Naive thymus-derived CD4-positive, alpha-beta T cell (primary cell): ENCODE measurements at places on chromosomes 3 and 15. TPM values are rescaled to one million over a fixed set of nuclear protein-coding genes. Genes with fewer than 3 reads are reported as not detected.

Gene BLM
- total RNA-seq, result 53.1 and 54.9 TPM in 2 replicates

Gene LRRC49
- not detected for total RNA-seq

Gene CAV3
- total RNA-seq, result not detected

Gene GOLGA8T
- total RNA-seq, result 0.22 TPM

Gene SPTSSB
- total RNA-seq, result not detected

Gene SRP14
- total RNA-seq, result 92.1 TPM

Gene SLC22A14
- total RNA-seq, result 0.15 TPM in 1 of 2 replicates, not detected in the other

Gene C3orf22
- total RNA-seq, result not detected in 2 replicates

Gene TRH
- not detected for total RNA-seq

Gene TMEM39A
- total RNA-seq, result 34.9 TPM

Gene DNAH1
- total RNA-seq, result 49.0 TPM

Gene ANKUB1
- total RNA-seq, result not detected

Gene FAM174B
- total RNA-seq, result 4.4 and 5.2 TPM in 2 replicates

Gene APEH
- 82.4 TPM for total RNA-seq

Gene FSIP1
- total RNA-seq, result 0.50 TPM

Gene ACKR2
- 0.65 TPM for total RNA-seq

Gene STRA6
- total RNA-seq, result not detected

- peaks cover 3% of the 10 kb centered on the region for H3K27me3 ChIP-seq
- no peak overlapping the region for H3K4me3 ChIP-seq
- no peak for DNase-seq
- no peak overlapping the region for H3K27ac ChIP-seq
These were observed 327.3 kb upstream of the THBS1 start for GRCh38 chr15:39253552-39253951.

DNA sequence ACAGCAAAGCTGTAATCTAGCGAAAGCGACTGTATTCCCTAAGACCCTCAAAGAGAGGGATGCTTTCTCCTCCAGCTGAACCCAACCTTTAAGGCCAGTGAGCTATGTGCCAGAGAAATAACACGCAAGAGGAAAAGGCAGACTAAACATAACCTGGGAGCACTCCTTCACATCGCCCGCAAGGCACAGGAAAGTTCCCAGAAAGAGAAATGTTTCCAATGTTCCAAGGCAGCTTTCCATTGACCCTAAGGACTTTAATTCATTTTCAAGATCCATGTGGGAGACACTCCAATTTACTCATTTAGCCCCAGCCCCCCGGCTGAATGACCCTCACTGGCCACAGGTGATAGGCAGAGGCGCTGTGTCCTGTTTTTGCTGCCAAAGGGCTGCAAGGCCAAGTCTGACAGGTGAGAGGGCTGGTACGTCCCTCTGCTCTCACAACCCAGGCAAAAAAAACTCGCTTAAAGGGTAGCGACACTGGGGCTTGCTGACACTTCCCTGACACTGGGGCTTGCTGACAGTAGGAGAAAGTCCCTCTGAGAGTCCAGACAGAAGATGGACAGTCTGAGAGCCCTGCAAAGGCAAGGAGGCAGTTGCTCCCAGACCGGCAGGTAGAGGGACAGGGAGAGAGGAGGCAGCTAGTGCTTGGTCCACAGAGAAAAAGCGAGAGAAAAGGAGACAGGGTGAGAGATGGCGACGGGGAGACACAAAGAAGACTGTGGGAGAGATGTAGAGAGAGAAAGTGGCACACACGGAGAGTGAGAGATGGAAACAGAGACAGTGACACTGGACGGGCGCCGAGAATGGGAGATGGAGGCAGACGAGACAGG lies 702 bp downstream of the ARHGEF3 start:
- peak; percentile 53 for DNase-seq
- peak overlapping the region; percentile 83 for H3K27ac ChIP-seq
- H3K4me3 ChIP-seq, result peak overlapping the region; percentile 88
- H3K27me3 ChIP-seq, result no peaks in the 10 kb centered on the region

- H3K27ac ChIP-seq, result no peak overlapping the region
- H3K4me3 ChIP-seq, result no peak overlapping the region
- no peak for DNase-seq
- H3K27me3 ChIP-seq, result no peaks in the 10 kb centered on the region
- H3K36me3 ChIP-seq, result no peaks in the 10 kb centered on the region
These were observed 1.4 kb upstream of the STRA6 start for GRCh38 chr15:74203914-74204431.

GRCh38 chr15:64894395-64895056 lies 17.2 kb upstream of the ANKDD1A start:
- no peaks in the 10 kb centered on the region for H3K27me3 ChIP-seq
- no peaks in the 10 kb centered on the region for H3K36me3 ChIP-seq
- DNase-seq, result peak; percentile 91
- H3K4me3 ChIP-seq, result peak overlapping the region; percentile 74

DNA sequence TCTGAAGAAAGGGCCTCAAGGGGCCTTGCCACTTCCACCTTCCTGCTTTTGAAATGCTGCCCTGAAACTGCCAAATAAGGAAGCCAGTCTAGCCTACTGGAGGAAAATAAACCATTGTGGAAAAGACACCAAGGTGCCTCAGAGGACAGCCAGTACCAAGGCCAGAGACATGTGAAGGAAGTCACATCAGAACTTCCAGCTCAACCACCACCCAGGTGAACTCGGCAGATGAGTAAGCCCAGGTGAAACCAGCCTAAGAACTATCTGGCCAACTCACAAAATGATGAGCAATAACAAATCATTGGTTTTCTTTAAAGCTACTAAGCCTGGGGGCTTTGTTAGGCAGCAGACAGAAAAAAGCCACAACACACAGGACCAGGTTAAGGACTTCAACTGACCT lies 103.0 kb downstream of the MAGI1 start:
- DNase-seq, result no peak
- no peaks in the 10 kb centered on the region for H3K4me1 ChIP-seq
- H3K27me3 ChIP-seq, result no peaks in the 10 kb centered on the region

GRCh38 chr3:172625404-172625803 lies 85.5 kb downstream of the NCEH1 start:
- no peaks in the 10 kb centered on the region for H3K27me3 ChIP-seq
- no peaks in the 10 kb centered on the region for H3K4me1 ChIP-seq
- H3K27ac ChIP-seq, result no peak overlapping the region
- H3K4me3 ChIP-seq, result no peak overlapping the region

GRCh38 chr3:4709341-4709740 lies 216.2 kb downstream of the ITPR1 start:
- no peaks in the 10 kb centered on the region for H3K4me1 ChIP-seq
- H3K4me3 ChIP-seq, result no peak overlapping the region
- H3K36me3 ChIP-seq, result peaks cover 3% of the 10 kb centered on the region
- H3K27ac ChIP-seq, result no peak overlapping the region
- no peaks in the 10 kb centered on the region for H3K27me3 ChIP-seq

GRCh38 chr3:50245831-50246516 lies 10.0 kb downstream of the GNAI2 start:
- H3K4me1 ChIP-seq, result peaks cover 61% of the 10 kb centered on the region
- peaks cover 34% of the 10 kb centered on the region for H3K36me3 ChIP-seq
- peak overlapping the region; percentile 88 for H3K27ac ChIP-seq
- H3K27me3 ChIP-seq, result no peaks in the 10 kb centered on the region
- DNase-seq, result peak; percentile 94

GRCh38 chr15:52505151-52505550 lies 23.5 kb downstream of the MYO5A start:
- no peaks in the 10 kb centered on the region for H3K27me3 ChIP-seq
- H3K36me3 ChIP-seq, result no peaks in the 10 kb centered on the region
- peaks cover 7% of the 10 kb centered on the region for H3K4me1 ChIP-seq

- peak overlapping the region; percentile 13 for H3K4me3 ChIP-seq
- no peaks in the 10 kb centered on the region for H3K36me3 ChIP-seq
- no peaks in the 10 kb centered on the region for H3K27me3 ChIP-seq
These were observed 37.5 kb upstream of the IQSEC1 start for GRCh38 chr3:13110678-13111116.

DNA sequence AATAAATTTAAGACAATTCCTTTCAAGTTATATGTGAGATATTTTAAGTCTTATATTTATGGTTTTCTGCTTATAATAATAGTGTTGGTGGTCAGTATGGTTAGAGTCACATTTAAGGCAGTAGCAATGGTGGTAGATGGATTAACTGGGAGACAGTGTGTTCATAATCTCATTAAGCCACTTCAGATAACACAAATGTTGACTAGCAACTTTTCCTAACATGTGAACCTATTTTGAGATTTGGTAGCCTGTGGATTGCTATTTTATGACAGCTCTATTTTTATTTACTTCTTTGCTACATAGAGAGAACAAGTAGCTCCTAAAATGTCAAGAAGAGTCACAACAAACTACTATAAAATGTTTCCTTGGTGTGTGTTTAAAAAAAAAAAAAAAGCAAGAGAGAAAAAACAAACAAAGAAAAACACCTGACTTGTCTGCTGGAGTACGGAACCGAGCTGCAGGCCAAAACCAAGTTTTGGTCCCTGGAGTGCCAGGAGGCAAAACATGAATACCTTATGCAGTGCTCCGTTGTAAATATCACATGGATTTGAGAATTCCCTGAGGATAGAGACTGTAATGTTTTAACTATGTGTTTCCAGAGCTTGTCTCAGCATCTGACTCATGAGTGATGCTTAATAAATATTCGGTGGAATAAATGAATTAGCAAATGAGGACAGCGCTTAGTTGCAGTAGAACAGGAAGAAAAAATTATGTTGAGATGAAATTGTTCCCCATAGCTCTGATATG lies 457.1 kb upstream of the ROBO2 start:
- H3K4me1 ChIP-seq, result no peaks in the 10 kb centered on the region
- DNase-seq, result no peak
- H3K27me3 ChIP-seq, result no peaks in the 10 kb centered on the region
- H3K36me3 ChIP-seq, result no peaks in the 10 kb centered on the region
- H3K4me3 ChIP-seq, result no peak overlapping the region

DNA sequence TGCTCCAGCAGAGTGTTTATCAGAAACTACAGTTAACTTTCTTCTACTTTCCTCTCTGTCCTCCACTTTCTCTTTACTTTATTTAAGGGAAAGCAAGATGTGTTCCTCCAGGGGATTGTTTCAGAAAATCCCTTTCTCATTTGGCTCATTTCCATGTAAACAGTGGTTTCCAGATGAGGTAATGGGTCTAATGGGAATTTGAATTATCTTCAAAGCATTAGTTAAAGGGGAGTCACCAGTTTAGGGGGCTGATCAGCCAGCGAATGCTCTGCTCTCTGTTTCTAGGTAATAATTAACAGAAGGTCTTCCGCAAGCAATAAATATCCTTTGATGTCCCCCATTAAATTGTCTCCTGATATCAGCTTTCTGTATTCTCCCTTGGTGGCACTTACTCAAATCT lies 30.4 kb upstream of the ZNF639 start:
- no peak for DNase-seq
- H3K36me3 ChIP-seq, result no peaks in the 10 kb centered on the region
- no peaks in the 10 kb centered on the region for H3K4me1 ChIP-seq
- no peaks in the 10 kb centered on the region for H3K27me3 ChIP-seq
- no peak overlapping the region for H3K27ac ChIP-seq
- no peak overlapping the region for H3K4me3 ChIP-seq

- no peaks in the 10 kb centered on the region for H3K27me3 ChIP-seq
- H3K36me3 ChIP-seq, result no peaks in the 10 kb centered on the region
- H3K4me1 ChIP-seq, result no peaks in the 10 kb centered on the region
These were observed 108.7 kb upstream of the EIF1B start for GRCh38 chr3:40200692-40201316.

DNA sequence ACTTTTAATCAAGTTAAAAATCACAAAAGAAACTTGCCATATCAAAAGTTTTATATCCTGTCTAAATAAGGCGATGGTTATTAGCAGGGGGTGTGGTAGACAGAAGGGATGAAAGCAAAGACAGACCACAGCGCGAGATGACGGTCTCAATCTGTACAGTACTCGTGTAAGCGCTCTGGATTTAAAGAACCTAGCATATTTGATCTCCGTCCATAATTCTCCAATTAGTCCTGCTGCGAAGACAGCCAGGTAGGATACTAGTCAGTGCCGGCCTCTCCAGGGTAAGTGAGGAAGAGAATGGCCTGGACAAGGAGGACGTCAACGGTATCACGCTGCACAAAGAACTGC lies 701 bp downstream of the SGO1 start:
- peaks cover 16% of the 10 kb centered on the region for H3K4me1 ChIP-seq
- H3K27ac ChIP-seq, result peak overlapping the region; percentile 93
- no peaks in the 10 kb centered on the region for H3K27me3 ChIP-seq
- H3K36me3 ChIP-seq, result no peaks in the 10 kb centered on the region
- DNase-seq, result peak; percentile 30

GRCh38 chr3:110754212-110754916 lies 317.3 kb upstream of the NECTIN3 start:
- DNase-seq, result no peak
- no peaks in the 10 kb centered on the region for H3K4me1 ChIP-seq
- no peak overlapping the region for H3K4me3 ChIP-seq
- no peak overlapping the region for H3K27ac ChIP-seq
- no peaks in the 10 kb centered on the region for H3K27me3 ChIP-seq

GRCh38 chr3:105649480-105649879 lies 219.3 kb downstream of the CBLB start:
- H3K27me3 ChIP-seq, result no peaks in the 10 kb centered on the region
- H3K4me1 ChIP-seq, result no peaks in the 10 kb centered on the region
- H3K36me3 ChIP-seq, result no peaks in the 10 kb centered on the region
- H3K27ac ChIP-seq, result no peak overlapping the region
- H3K4me3 ChIP-seq, result no peak overlapping the region
- DNase-seq, result no peak

DNA sequence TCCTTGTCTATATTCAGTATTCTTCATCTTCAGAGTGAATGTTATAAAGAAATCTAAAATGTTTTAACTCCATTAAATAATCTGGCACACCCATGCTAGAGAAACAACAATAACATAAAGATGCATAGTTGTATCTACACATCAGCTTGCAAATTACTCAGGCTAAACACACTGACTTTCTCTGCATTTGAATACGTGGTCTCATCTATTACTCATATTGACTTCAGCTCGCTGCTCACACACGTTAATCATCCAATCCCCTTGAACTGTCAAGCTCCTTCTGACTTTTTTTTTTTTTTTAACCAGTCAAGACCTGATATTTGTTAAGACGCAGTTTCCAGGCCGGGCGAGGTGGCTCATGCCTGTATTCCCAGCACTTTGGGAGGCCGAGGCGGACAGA lies 1137.3 kb upstream of the CADM2 start:
- no peak overlapping the region for H3K4me3 ChIP-seq
- H3K36me3 ChIP-seq, result no peaks in the 10 kb centered on the region
- H3K27ac ChIP-seq, result no peak overlapping the region
- DNase-seq, result no peak
- no peaks in the 10 kb centered on the region for H3K27me3 ChIP-seq

GRCh38 chr15:40906091-40906990 lies 12.1 kb downstream of the VPS18 start:
- DNase-seq, result peak; percentile 72
- peak overlapping the region; percentile 55 for H3K27ac ChIP-seq
- peaks cover 19% of the 10 kb centered on the region for H3K36me3 ChIP-seq
- H3K4me1 ChIP-seq, result peaks cover 16% of the 10 kb centered on the region
- no peaks in the 10 kb centered on the region for H3K27me3 ChIP-seq

GRCh38 chr3:19757773-19758172 lies 176.2 kb downstream of the EFHB start:
- no peak for DNase-seq
- H3K4me1 ChIP-seq, result no peaks in the 10 kb centered on the region
- no peak overlapping the region for H3K27ac ChIP-seq
- H3K36me3 ChIP-seq, result no peaks in the 10 kb centered on the region
- no peak overlapping the region for H3K4me3 ChIP-seq
